ENCODE measurements at places on chromosomes 3 and 15.

- DNase-seq, result no peak
Measured at GRCh38 chr3:42213417-42213816, 52.6 kb downstream of the CCK start.

DNA sequence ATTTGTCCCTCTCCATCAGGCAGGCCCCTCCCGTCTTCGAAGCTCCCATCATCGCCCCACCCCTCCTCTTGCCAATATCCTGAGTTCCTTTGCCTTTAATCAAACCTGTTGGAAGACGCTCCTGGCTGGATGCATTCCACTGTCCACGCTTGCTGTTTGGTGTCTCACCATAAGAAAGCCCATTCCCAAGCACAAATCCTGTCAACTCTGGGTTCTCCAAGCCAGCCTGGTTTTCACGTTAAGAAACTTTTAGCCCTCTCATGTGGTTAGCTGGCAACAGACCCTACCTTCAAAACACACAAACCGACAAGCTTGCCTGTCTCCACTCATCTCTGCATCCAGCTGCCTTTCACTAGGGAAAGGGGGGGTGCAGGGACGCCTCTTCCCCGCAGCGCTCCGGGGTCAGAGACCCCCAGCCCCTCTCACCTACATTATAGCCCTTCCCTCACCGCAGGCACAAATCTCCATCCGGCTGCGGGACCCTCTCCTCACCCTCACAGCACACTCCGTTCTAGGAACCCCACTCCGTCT is 1.1 kb downstream of the GORASP1 start:
- DNase-seq, result no peak

GRCh38 chr3:121809249-121809648 is 25.6 kb downstream of the IQCB1 start:
- DNase-seq, result no peak

GRCh38 chr15:36359286-36359685 is 220.1 kb upstream of the CDIN1 start:
- DNase-seq, result no peak

- no peak for DNase-seq
Measured at GRCh38 chr15:55696221-55696620, 46.7 kb downstream of the PRTG start.

- DNase-seq, result no peak
Measured at GRCh38 chr3:107106316-107106715, 270.9 kb upstream of the CCDC54 start.

DNA sequence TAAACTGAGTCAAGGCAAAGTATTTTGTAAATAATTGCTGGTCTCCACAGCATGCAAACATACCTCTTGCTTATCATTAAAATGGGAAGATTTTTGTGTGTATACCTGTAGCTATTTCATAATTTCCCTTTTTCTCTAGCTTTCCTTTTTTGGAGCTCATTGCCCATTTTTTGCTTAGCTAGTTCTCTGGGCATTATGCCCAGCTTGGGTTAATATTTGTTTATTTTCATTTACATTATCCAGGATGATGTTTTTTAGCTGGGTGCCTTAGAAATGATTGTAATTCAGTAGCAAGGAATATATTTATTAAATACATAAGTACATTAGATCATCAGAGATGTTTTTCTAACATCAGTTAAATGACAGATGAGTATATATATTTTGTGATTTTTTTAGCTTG is 1271.7 kb upstream of the GBE1 start:
- DNase-seq, result no peak

- DNase-seq, result no peak
Measured at GRCh38 chr3:133230195-133230594, 169.7 kb upstream of the BFSP2 start.

DNA sequence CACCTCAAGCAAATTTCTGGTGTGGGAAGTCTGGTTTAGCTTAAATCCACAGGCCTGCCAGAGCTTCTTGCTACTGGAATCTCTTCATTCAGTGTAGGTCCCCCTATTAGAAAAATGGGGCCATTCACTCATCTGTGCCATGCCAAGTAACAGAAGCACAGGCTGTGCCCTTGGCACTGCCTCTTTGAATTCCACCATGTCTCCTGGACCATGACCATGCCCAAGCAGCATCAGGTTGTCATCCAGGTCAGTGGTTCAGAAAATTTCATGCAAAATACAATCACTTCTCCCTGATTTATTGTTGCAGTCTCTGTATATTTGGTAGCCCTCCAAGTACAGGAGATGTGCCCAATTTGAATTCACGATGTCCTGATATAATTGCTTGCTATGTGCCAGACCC is 602.1 kb upstream of the ZNF385D start:
- DNase-seq, result no peak

GRCh38 chr15:69554279-69554961 is 101.8 kb downstream of the RPLP1 start:
- no peak for DNase-seq

- no peak for DNase-seq
Measured at GRCh38 chr15:74395319-74396145, 28.1 kb upstream of the CYP11A1 start.

DNA sequence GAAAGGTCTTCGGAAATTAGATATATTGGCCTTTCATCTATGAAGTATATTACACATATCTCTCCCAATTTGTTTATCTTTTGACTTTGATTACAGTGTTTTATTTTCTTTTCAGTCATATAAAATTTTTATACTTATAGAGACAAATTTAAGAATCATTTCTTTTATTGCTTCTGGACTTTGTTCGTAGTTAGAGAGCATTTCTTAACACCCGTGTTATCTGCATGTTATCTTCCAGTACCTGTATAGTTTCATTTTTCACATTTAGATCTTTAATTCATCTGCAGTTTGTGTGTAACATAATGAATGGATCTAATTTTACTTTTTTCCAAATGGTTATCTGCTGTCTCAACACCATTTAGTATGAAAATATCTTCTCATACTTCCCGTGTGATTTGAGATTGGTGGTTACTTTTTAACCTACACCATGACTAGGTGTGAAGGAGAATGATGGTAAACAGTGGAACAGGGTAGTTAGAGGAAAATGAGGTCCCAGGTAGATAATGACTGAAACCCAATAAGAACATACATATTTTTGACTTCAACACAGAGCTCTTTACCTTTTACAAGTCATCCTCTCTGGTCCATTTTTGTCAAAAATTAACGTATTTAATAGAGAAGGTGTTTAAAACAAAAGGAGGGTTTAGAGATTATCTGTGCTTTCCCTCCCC is 99.3 kb downstream of the LPP start:
- DNase-seq, result no peak

DNA sequence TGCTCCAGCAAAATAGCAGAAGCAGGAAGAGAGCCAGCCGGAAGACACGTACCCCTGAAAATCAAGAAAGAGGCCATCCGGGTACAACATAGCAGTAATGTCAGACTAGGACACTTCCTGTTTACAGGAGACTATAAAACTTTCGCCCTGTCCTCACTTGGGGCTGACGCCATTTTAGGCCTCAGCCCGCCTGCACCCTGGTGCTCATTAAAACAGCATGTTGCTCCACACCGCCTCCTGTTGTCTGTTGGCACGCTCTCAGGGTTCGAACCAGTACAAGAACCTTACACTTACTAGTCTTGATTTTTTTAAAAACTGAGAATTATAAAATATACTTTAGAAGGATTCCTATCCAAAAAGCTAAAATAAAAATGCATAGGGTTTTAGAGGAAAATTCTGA is 159.8 kb upstream of the NR2E3 start:
- no peak for DNase-seq

All from cortex of kidney (tissue), 1 donor.